ENCODE measurements at places on chromosomes 2 and 18.

- DNase-seq: no peak
These were observed 203.8 kb downstream of the PLCL1 start for GRCh38 chr2:198008230-198008629.

DNA sequence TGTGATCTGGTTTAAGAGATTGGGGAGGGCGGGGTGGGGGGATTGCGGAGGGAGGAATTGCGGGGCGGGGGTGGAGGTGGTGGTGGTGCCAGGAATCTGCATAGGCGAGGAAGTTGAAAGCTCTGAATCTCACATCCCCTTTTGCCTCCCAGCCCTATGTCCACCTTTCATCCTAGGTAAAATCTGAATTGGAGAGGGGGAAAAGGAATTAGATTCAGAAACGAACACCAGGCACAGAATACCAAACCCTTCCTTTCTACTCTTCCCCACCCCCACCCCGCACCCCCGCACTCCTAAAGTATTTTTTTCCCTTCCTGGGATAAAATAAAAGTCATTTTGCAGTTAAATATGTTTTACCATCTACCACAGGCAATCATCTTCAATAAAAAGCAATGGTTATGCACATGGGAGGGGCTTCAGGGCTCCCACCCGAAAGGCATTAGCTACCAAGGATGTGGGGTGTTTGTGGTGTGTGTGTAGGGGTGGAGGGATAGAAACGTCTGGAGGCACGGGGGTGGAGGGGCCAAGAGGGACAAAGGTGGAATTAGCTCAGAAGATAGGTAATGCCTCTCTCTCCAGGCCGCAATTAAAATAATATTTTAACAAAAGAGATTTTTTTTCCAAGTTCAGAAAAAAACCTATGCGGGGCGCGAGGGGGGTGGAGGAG is 1.8 kb downstream of the IGFBP5 start:
- no peak for DNase-seq

- DNase-seq: no peak
These were observed 54.2 kb downstream of the KCNG2 start for GRCh38 chr18:79851950-79852349.

- DNase-seq: no peak
These were observed 68.8 kb downstream of the GLI2 start for GRCh38 chr2:120804459-120804858.
